Activated T-cell treated with anti-CD3 and anti-CD28 coated beads, Interleukin-2, amount 50 U/mL, for 48 hours (primary cell): ENCODE measurements at places on chromosomes 11 and 22.

DNA sequence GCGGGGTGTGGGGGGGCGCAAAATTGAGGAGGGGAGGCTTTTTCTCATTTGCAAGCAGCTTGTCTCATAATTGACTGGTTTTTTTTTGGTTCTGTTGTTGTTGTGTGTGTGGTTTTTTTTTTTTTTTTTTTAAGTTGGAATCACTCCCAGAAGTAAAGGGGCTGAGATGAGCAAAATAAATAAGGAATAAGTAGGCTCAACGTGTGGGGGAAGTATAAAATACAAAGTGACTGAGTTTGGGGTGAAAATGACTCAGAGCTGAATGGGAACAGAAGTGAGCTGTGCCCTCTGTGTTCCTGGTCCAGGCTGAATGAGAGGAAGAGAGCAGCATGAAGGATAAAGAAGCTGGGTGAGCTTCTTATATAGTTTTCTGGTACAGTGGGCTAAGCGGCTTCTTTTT is 90.0 kb downstream of the GRIK4 start:
- no peak for DNase-seq

- no peak for DNase-seq
These were observed 9.5 kb downstream of the ATXN10 start for GRCh38 chr22:45680932-45681700.

DNA sequence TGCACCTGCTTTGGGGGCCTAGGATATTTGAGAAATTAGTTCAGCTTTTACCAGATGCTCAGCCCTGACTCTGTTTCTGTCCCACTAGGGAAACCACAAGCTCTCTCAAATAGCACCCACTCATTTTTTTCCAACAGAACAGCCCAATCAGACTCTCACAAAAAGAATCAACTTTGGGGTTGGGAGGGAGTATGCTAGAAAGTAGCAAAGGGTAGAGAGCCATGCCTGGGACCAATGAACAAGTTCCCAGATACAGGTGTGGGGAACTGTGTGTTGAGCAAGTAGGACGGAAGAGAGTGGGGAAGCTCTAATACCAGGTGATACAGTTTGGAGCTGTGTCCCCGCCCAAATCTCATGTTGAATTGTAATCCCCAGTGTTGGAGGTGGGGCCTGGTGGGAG is 41.1 kb downstream of the TRIM66 start:
- DNase-seq = no peak

DNA sequence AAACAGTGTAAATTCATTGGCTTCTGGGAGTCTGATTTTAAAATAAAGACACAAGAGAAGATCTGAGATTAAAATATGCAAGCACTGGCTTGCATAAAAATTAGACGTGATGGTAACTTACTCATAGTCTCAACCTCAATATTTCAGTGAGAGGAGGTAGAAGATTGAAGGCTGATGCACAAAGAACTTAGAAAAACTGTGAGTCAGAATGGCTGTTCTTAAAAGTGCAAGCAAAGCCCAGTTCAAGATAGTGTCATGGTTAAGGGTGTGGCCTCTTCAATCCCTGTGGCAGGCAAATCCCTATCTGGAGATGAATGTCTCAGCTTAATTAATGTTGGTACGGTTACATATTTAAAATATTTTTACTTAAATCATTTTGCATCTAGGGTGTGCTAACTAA is 33.6 kb upstream of the FIBIN start:
- no peak for DNase-seq

DNA sequence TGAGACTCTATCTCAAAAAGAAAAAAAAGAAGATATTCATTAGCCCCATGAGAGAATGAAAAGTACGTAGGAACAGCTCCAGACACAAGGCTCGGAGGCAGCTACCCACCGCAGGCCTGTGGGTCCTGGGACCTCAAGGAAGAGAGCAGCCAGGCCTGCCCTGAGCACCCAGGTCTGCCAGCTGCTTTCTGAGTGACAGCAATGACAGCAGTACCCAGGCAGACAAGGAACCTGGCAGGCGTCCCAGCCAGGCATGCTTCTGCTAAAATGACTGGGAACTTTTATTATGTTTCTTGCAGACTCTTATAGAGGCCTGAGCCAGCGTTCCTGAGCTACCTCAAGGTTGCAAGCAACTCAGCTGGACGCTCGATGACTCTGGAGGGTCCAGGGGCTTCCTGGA is 31.6 kb downstream of the CPT1A start:
- no peak for DNase-seq

- DNase-seq = no peak
These were observed 16.0 kb upstream of the TP53I11 start for GRCh38 chr11:44966694-44967093.

GRCh38 chr22:22951035-22951434 is 63.4 kb downstream of the IGLL5 start:
- no peak for DNase-seq

GRCh38 chr11:62882788-62883501 is 2.2 kb downstream of the SLC3A2 start:
- no peak for DNase-seq

GRCh38 chr22:39129746-39130145 is 22.7 kb downstream of the CBX7 start:
- no peak for DNase-seq

GRCh38 chr11:117062498-117062897 is 35.7 kb downstream of the SIK3 start:
- DNase-seq = no peak

DNA sequence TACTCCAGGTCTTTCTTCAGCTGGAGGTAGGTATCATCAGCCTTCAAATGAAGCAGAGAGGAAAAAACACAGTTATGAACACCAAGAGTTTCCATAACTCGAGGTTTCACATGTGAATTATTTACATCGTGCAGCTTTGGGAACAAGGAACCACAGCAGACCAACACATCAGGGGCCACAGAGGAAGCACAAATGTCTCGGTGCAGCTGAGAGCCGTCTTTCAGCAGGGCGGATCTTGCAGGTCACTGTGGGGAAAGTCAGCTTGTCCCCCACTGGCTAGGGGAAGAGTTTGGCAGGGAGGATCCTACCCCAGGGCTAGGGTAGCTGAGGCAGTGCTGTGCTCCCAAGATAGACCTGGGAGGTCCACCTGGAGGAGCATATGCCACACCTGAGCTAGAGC is 74.7 kb downstream of the C11orf58 start:
- no peak for DNase-seq

DNA sequence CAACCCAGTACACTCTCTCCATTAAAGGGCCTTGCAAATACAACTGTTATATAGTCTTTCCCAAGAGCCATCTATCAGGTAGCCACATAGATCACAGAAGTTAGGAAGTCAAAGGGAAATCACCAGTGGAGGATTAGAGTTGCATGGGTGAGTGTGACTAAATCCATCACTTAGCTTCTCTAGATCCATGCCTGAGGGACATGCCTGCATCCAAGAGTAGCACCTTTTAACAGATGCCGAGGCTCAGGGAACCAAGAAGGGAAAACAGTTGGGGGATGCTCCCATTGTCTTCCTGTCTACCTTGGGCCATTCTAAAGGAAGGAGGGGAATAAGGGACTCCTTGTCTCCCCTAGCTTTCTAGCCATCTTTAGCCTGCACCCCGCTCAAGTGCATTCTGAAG is 77.9 kb downstream of the XRRA1 start:
- DNase-seq = no peak
